GM13976 (cell line): ENCODE measurements at places on chromosomes 6 and 20.

GRCh38 chr6:387293-387741, 4.2 kb upstream of the IRF4 start:
- no peak for DNase-seq

GRCh38 chr6:109295109-109295773, 87.0 kb downstream of the CD164 start:
- no peak for DNase-seq

DNA sequence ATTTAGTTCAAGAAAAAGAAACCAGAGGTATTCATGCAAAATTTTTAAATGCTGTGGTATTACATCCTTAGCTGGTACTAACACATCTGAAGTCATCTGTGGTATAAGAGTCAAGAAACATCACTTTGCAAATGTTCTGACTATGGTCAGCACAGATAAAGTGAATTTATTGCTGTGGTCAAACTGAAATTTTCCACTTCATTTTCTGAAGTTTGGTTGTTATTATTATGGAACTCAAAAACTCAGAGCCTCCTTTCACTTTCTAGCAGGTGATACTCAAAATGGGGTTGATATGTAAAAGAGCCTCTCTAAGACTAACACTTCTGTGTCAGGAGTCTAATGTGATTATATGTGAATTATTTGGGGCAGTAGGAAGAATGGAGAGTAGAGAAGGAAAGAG, 257.8 kb downstream of the RNGTT start:
- peak; percentile 52 for DNase-seq

DNA sequence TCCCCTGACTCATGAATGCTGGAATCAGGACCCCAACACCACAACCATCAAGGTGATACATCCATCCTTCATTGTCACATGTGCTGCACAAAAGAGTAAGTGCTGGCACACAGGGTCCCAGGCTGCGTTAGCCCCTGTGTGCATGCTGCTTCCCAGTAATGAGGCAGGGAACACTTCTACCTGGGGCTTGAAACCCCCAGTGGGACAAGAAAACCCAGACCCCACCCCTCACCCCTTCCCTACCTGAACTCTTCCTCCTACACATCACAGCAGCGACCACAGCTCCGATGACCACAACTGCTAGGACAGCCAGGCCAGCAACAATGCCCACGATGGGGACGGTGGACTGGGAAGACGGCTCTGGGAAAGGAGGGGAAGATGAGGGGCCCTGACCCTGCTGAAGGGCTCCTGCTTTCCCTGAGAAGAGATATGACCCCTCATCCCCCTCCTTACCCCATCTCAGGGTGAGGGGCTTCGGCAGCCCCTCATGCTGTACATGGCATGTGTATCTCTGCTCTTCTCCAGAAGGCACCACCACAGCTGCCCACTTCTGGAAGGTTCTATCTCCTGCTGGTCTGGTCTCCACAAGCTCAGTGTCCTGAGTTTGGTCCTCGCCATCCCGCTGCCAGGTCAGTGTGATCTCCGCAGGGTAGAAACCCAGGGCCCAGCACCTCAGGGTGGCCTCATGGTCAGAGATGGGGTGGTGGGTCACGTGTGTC, 2.0 kb downstream of the HLA-B start:
- DNase-seq = no peak

GRCh38 chr20:11281240-11281639, 607.4 kb upstream of the JAG1 start:
- no peak for DNase-seq
